ENCODE measurements at places on chromosomes 1 and 21.
A peak's percentile ranks its signal among the peaks of the same experiment; 100 is the strongest.

DNA sequence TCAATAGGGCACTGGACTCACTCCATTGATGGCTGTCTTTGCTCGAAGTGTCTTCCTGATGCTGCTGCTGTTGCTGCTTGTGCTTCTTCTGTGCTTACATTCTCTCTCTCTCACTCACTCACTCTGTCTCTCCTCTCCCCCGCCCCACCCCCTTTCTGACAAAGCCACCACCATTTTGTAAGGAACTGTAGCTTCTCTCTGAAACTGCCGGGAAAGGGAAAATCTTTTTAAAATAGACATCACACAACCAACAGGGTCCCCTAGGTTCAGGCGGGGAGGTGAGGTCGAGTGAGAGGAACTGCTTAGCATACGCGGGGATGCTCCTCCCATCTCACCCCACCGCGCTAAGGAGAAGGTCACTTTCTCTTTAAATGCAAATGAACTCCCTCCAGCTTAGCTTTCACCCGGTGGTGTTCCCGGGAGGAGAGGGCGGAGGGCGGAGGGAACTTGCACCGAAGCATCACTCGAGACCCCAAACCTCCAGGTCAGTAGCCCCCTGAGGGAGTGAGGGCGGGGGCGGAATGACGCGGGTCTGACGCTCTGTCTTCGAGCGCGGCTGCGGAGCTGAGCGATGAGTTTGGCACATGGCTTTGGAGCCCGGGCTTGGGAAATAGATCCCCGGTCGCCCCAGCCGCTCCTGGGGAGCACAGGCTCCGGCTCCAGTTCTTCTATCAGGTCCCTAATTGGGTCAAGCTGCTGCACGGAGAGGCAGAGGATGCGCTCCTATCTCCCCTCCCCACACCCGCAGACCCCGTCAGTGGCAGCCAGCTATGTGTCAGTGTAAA, at the start of gene CCDC28B:
Gene CCDC28B (plus strand): TSS at position 370 of the 785 bp plus-strand sequence. CDS start 1,341 bp downstream, outside the sequence.
- DNase-seq: peak; percentile 21

GRCh38 chr21:44429894-44430293, 25.4 kb upstream of the LRRC3 start:
- DNase-seq: no peak

- no peak for DNase-seq
Measured at GRCh38 chr1:84763912-84764680, 73.8 kb upstream of the SSX2IP start.

GRCh38 chr1:52366517-52366827, 467 bp upstream of the CC2D1B start:
- DNase-seq: no peak

GRCh38 chr21:34122047-34122446, 48.7 kb downstream of the MRPS6 start:
- no peak for DNase-seq

DNA sequence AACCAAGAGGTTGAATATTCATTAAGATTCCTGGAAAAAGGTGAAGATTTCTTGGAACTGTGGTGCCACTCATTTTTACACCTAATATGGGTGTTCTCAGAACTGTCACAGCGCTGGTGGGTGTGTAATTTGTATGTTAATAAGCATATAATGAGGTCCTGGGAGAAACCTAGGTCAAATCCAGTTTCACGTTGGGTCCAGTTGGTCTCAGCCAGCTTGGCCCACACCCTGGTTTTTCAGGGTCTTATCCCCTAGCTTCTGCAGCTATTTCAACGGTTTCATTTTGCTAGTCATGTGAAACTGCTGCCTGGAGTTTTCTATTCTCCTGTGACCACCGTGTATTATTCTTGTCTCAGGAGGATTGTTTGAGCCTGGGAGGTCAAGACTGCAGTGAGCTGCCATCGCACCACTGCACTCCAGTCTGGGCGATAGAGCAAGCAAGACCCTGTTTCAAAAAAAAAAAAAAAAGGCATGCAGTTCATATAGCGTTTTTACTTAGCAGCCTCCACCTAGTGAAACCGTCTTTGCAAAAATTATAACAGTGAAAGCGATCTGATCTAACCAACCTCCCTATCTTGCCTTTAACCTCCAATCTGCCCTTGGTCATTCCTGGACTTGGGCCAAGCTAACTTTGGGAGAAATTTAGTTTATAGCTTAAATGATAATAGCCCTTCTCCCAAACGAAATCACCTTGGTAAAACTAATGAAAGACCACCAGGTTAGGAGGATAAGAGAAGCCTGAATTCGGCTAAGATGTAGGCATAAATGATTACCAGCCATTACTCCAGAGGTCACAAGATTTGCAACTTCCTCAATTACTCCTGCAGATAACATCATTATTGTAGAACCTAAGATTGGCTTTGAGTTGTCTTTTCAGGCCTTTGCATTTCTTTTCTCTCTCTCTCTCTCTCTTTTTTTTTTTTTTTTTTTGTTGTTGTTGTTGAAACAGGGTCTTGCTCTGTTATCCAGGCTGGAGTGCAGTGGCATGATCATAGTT, 44.0 kb downstream of the PTAFR start:
- DNase-seq: no peak

GRCh38 chr1:158793604-158794003, 12.6 kb upstream of the OR6N2 start:
- DNase-seq: no peak

DNA sequence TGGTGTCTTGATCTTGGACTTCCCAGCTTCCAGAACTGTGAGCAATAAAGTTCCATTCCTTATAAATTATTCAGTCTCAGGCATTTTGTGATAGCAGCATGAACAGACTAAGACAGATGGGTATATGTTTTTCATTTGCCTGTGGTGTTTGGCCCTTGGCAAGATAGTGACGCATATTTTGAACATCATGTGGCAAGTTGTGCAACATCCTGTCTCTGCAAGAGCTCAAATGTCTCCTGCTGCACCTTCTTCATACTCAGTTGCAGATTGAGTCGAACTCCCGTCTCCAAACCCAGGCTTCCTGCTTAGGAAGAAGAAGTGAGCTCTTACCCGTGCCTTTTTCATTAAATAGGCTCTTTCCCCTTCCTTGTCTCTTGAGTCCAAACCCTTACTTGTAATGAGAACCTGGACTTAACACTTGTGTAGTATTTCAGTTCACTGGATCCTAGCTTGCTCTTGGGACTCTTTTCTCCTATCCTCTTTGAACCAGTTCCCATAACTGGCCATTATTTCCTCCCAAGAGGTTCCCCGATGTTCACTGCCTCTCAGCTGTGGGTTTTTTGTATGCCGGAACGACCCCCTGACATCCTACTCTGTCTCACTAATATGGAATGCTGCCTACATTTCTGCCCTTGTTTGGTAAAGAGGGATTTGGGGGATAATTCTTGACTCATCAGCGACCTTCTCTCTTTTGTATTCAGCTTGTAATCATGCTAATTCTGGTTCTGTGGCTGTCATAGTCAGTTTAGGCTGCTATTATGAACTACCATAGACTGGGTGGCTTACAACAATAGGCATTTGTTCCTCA, 125.0 kb upstream of the KCNK2 start:
- DNase-seq: peak; percentile 87

DNA sequence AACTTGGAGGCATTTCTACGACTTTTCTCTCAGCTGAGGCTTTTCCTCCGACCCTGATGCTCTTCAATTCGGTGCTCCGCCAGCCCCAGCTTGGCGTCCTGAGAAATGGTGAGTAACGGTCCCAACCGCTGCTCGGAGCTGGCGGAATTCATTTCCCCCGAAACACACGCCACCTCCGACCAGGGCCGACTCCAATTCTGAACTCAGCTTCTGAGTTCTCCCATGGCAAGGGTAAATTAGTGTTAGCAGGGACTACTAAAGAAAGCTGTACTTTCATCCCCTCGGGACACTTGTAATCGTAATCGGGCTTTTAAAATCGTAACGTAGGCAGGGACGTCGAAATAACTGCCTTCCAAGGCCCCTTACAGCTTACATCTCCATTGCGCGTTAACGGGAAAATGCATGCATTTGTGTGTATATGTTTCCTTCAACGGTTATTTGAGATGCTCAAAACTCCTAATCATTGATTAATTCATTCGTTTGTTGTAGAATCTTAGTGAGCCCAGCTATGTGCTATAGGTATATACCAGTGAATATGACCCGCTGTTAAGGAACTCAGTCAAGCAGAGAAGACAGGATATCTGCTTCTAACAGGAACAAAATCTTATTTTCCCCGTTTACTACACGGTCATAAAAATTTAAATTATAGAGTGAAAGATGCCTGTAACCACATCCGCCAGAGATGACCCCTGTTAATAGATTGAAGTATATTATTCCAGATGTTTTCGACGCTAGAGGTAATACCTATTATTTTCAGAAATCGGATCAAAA, 472 bp downstream of the DTL start:
- no peak for DNase-seq

DNA sequence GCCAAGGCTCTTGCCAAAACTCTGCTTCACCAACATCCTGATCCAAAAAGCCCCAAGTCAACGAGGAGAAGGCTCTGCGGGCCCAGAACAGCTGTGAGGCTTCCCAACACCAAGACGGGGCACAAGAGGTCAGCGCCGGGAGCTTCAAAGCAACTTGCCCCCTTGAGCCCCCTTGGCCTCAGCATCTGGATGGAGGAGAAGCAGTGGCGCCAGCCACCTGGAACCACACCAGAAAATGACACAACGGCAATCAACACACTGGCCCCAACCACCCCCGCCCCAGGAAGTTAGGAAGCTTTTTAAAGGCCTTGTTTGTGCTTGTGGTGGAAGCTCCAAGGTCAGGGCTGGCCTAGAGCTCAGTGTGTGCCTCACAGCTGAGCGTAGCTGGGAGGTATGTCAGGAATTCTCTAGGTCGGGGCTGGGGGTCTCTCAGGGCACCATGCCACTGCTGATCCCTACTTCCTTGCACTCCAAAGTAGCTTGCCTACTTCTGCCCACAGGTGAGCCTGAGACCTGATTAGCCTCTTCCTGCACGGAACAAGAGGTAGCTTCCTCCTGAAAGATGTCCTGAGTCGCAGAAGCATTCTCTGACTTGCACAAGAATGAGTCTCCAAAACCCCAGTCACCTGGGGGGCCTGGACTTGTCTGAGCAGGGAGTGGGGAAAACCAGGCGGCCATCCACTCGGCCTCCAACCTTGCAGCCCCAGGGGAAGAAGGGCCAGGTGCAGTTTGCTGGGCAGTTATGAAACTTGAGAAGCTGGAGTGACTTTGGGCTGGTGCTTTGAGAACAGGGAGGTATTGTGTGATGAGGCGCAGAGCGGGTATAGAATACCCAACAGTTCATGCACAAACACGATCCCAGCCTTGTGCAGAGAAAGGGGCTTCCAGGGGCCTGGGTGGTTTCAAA, 9.7 kb upstream of the SRP9 start:
- DNase-seq: no peak

GRCh38 chr1:167185974-167186657, 34.6 kb upstream of the POU2F1 start:
- no peak for DNase-seq

DNA sequence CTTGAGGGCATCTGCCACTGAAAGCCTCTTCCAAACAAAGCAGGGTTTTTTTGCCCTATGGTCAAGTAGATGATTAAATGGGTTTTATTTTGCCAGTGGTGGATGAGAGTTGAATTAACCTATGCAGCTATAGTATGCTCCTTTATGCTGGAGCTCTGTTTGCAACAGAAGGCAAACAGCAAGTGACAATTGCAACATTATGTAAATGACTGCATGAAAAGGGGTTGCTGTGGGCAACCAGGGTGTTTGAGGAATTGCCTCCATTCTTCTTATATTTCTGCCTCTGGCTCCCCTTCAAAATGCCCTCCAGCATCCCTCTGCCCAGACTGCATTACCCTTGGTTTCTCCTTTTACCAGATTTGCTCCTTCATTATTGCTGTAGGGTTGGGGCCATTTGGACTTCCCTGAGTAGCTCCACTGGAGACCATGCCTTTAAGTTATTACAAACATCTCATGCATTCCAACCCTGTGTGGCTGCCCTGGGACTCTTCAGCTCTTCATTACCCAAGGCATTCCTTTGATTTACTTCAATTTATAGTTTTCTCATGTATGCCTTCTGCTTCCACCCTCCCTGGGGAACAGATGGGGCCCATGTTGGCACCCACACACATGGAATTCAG, 398.4 kb downstream of the PRDM2 start:
- DNase-seq: no peak

- DNase-seq: no peak
Measured at GRCh38 chr1:100448366-100448765, 89.6 kb upstream of the GPR88 start.

DNA sequence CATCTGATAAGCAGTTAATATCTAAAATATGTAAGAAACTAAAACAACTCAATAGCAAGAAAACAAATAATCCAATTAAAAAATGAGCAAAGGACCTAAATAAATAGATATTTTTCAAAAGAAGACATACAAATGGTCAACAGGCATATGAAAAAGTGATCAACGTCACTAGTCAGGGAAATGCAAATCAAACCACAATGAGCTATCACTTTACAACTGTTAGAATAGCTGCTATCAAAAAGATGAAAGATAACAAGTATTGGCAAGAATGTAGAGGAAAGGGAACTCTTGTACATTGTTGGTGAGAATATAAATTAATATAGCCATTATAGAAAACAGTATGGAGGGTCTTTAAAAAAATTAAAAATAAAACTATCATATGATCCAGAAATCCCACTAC, 40.7 kb upstream of the NEK7 start:
- DNase-seq: no peak

GRCh38 chr1:71028981-71029380, 18.6 kb downstream of the PTGER3 start:
- DNase-seq: no peak

GRCh38 chr1:245301162-245301580, 146.4 kb downstream of the KIF26B start:
- no peak for DNase-seq

GRCh38 chr1:180217006-180217405, 13.1 kb upstream of the LHX4 start:
- DNase-seq: no peak

All from HL-60 (cell line).